ENCODE measurements at places on chromosomes 4 and X.

GRCh38 chr4:94536049-94536448 is 84.3 kb downstream of the PDLIM5 start:
- no peak for DNase-seq

DNA sequence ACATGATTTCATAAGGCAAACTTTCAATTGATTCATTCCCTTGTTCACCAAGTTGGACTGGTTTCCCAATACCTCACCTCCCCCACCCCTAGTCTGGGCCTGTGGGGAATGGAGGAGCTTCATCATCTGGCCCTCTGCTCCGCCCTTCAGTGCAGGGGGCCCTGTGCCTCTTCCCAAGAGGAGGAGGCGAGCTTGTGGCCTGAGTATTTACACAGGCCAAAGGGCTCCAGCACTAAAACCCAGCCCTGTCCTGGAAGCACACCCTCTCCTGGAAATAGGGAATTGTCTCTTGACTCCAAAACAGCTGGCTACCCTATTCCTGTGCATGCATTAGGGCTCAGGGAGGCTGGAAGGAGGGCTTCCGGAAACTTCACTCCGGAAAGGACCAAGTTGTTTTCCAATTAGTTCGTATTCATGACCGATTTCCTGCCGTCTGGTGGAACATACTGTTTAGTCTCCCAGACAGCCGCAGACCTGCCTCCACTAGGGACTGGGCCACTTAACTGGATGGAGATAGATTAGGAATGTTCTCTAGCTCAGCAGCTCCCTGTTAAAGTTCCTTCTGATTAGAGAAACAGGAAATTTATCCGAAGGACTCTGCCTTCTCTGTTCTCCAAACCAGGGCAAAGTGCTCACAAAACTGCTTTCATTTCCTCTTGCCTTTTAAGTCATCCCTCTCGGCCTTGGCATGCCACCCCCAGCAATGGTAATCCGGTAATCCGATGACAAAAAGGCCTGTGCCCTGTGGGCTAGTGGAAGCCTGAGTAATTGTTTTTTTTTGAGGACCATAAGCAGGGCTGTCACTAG is 5.8 kb downstream of the SRPX2 start:
- no peak for DNase-seq

GRCh38 chr4:1756893-1757779 is 35.8 kb downstream of the TACC3 start:
- no peak for DNase-seq

DNA sequence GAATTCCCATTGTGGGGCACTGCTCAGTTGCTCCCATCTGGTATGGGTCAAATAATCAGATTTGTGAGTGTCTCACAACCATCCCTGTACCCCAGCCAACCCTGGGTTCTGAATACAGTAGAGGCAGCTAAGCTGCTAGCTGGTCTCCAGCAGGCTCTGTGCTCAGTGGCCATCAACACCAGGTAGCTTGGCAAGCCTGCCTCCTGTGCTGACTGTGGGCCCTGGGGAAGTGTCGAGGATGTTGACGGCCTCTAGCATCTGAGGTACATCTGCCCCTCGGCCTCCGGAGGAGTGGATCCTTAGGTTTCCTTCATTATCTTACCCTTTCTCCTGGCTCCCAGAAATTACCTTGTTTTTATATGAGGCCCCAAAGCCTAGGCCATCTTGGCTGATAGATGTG is 13.3 kb downstream of the RNF4 start:
- DNase-seq: no peak

DNA sequence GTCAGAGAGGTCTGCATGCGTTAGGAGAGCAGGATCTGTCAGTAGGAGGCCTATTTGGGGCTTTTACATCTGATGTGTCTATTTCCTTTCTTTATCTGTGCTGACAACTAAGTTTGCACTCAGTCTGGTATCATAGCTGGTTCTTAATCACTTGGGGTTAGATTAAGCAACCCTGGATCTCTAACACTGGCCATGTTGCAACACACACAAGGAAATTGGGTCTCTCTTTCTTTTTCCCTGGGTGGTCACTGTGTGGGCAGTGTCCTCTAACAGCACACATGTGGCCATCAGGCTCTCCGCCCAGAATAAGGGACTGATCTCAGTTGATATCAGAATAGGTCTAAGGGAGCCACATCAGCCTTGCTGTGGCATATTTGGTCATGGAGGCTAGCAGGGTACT is 38.9 kb downstream of the IGFBP7 start:
- DNase-seq: no peak

GRCh38 chr4:1767770-1768366 is 25.2 kb upstream of the FGFR3 start:
- peak; percentile 13 for DNase-seq

All from CD4-positive, alpha-beta T cell treated with Interleukin-17A for 1 hour (primary cell).